Activated CD8-positive, alpha-beta memory T cell treated with anti-CD3 and anti-CD28 coated beads for 1 hour (primary cell): ENCODE measurements at places on chromosomes 12 and 14.
A peak's percentile ranks its signal among the peaks of the same experiment; 100 is the strongest.

DNA sequence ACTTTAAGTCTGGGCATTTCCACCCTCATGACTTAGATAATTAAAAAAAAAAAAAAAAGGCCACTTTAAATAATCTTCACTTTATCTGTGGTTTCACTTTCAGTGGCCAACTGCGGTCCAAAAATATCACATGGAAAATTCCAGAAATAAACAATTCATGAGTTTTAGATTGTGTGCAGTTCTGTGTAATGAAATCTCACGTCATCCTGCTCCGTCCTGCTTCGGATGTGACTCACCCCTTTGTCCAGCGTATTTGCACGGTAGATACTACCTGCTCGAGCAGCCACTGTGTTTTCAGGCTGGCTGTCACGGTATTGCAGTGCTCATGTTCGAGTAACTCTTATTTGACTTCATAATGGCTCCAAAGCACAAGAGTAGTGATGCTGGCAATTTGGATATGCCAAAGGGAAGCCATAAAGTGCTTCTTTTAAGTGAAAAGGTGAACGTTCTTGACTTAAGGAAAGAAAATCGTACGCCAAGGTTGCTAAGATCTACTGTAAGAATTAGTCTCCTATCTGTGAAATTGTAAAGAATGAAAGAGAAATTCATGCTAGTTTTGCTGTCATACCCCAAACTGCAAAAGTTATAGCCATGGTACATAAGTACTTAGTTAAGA, 2.4 kb downstream of the E2F7 start:
- DNase-seq, result no peak

GRCh38 chr14:90758959-90759358, 57.3 kb downstream of the TTC7B start:
- DNase-seq, result peak; percentile 0

DNA sequence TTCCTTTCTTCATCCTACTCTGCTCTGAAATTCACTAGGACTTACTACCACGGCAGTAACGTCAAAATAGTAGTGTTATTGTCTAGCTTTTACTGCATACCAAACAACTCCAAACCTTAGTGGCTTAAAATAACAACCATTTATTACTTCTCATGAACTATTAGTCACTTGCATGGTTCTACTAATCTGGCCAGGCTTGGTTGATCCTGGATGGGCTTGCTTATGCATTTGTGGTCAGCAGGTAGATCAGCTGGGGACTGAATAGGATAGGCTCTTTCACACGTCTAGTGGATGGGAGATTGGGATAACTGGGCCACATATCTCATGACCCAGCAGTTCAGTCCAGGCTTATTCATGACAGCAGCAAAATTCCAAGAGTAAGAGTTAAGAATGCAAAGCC, 9.4 kb upstream of the SLC35F4 start:
- no peak for DNase-seq

DNA sequence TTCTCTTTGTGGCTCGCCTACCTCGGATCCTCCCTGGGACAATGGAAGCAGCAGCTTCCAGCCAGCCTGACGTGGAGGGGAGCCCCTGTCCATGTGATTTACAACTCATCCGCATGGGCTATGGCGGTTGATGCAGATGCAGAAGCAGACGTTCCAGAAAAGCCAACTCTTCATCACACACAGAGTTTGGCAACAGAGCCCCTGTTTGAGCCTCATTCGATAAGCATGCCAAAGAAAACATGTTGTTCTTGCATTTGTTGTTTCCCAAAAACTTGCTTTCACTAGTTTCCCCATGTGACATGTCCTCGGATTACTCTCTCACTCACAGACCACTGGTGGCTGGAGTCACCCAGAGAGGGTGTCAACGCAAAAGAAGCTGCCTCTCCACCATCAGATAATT, 16.4 kb upstream of the TC2N start:
- DNase-seq, result no peak

DNA sequence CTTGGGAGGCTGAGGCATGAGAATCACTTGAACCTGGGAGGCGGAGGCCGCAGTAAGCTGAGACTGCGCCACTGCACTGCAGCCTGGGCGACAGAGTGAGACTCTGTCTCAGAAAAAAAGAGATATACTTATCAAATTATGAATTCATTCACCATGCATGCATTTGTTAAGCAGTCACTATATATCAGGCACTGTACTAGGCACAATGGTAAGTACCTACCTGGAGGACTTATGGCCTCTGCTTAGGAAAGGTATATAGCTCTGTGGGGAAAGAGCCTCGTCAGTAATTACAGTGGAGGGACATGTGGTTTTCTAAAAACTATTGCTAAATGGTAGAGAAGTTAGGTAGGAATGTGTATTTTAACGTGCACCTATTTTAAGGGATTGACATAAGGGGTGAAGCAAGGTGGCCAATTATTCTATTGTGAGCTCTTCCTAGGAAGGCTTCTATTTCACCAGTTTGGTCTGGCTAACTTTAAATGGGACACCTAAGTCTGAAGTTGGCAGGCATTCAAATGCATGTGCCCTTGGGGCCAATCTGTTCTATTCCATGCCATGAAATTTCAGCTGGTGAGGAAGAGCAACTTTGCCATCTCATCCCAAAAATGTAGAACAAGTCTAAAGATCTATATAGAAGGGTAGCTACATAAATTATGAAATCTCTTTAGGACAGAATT, 15.0 kb downstream of the TCP11L2 start:
- DNase-seq, result no peak
